ENCODE measurements at places on chromosomes 4 and X. TPM values are rescaled to one million over a fixed set of nuclear protein-coding genes. Genes with fewer than 3 reads are reported as not detected.

Gene SUPT20HL2
- total RNA-seq = not detected

Gene NHS
- total RNA-seq = 14.2 TPM

Gene ODAPH
- 1.7 TPM for total RNA-seq

Gene MAGEC2
- total RNA-seq = not detected

Gene TMEM156
- total RNA-seq = not detected

Gene NDST4
- not detected for total RNA-seq

Gene TMPRSS11F
- total RNA-seq = not detected

Gene GNRHR
- total RNA-seq = not detected

GRCh38 chr4:148530114-148530513 lies 87.9 kb upstream of the NR3C2 start:
- DNase-seq = peak; percentile 85

DNA sequence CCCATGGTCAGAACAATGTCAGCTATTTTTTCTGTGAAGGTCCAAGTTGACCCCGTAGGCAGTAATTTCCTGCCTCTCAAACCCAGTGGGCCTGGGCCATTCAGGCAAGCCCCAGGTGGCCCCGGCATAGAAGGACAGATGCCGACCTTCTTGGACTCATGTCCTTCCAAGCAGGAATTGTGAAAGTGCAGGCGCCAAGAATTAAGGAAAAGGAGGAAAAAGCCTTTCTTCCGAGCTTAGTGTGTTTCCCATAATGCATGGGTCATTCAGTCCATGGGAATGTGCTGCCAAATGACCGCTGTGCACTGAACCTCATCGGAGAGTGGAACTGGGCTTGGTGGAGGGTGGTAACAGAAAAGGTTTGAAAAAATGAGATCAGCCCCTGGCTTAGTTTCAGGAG lies 196.5 kb upstream of the HS3ST1 start:
- peak; percentile 85 for DNase-seq

GRCh38 chr4:135338181-135338580 lies 1136.6 kb upstream of the PABPC4L start:
- DNase-seq = no peak

DNA sequence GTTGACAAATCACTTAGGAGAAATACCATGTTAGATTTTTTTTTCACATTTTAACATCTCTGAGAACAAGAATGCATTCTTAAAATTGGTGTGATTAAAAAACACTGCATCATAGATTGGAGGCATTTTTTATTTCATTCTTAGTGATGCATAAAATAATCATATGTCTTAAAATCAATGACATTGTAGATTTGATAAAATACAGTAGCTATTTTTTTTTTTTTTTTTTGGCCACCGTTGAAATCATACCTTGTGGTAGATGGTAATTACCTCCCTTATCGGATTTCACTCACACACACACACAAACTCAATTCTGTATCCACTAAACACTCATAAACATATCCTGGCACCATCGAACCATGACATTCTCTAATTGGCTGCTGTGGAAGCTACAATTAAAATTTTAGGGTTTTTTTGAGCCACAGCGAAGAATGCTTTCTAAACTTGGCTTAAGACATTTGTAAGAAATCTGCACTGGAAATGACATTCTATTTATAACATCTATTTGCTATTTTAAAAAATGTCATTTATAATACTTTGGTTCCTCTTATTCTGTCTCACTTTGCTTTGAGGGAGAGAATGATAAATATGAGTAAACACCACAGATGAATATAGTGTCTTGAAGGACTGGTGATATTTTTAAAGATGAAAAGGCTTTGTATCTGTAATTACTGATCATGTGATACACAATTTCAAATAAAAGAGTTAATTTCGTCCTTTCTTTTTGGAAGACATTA lies 60.1 kb downstream of the CCSER1 start:
- peak; percentile 5 for DNase-seq

DNA sequence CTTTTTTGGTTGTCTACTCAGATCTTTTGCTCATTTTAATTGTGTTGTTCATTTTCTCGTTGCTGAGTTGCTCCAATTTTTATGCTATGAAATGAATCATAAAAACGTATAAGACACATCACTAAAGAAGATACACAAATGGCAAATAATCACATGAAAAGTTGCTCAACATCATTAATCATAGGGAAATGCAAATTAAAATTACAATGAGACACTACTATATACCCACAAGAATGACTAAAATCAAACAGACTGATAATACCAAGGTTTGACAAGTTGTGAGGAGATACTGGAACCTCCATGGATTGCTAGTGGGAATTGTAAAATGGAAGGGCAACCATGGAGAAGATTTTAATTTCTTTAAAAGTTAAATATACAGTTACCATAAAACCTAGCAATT lies 17.0 kb downstream of the GSTCD start:
- no peak for DNase-seq

GRCh38 chrX:151206871-151207270 lies 30.5 kb downstream of the GPR50 start:
- no peak for DNase-seq

DNA sequence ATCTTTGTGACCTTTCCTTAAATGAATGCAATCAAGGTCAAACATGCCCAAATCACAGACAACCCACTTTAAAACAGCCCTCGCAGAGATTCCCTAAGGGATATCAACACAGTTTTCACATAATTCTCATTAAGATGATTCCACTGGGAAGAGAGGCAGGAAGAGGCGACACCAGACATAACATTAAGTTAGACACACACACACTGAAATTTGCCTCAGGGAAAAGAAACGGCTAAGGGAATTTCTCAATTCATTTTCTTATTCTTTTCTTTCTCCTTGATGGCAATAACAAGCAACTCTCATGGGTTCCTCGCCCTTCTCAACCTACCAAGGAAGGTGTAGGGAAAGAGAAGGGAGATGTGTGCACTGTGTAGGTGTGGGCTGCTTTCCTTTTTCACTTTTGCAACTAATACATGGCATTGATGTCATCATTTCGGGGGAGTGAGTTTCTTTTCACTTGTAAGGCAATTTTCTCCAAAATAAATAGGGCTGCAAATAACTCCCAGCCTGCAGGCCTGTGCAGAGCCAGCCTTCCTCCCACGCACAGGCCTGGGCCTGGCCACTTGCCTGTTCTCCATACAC lies 41.4 kb downstream of the SOD3 start:
- no peak for DNase-seq

GRCh38 chrX:121479406-121479805 lies 432.0 kb downstream of the GLUD2 start:
- peak; percentile 55 for DNase-seq

GRCh38 chr4:52883183-52883621 lies 21.1 kb downstream of the RASL11B start:
- peak; percentile 15 for DNase-seq

GRCh38 chrX:108304757-108305156 lies 133.5 kb downstream of the COL4A6 start:
- no peak for DNase-seq

DNA sequence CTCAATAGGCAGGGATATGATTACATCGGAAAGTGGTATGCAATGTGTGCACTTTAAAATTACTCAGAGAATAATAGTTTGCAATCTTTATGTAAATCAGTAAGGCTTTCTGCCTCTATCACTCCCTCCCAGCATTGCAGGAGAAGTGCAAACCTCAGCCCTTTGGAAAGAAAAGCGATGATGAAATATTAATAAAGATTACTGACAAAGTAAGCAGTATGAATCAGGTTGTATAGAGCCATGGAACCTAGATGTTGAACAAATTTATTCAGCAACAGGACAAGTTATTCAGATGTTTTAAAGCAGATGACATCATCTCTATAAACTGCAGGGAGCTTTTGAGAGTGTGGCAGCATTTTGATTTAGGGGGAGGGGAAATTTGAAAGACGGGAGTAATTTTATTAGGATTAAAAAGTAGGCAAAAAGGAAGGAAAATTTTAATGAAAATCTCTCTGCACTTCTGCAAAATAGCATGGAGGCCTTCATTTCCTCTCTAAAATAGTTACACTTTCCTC lies 631.7 kb upstream of the GRIA3 start:
- no peak for DNase-seq

- DNase-seq = no peak
These were observed 16.5 kb upstream of the GALNT7 start for GRCh38 chr4:173152104-173152503.

GRCh38 chr4:13542577-13543031 lies 1.7 kb downstream of the NKX3-2 start:
- no peak for DNase-seq
